ENCODE measurements at places on chromosomes 11 and 22.

DNA sequence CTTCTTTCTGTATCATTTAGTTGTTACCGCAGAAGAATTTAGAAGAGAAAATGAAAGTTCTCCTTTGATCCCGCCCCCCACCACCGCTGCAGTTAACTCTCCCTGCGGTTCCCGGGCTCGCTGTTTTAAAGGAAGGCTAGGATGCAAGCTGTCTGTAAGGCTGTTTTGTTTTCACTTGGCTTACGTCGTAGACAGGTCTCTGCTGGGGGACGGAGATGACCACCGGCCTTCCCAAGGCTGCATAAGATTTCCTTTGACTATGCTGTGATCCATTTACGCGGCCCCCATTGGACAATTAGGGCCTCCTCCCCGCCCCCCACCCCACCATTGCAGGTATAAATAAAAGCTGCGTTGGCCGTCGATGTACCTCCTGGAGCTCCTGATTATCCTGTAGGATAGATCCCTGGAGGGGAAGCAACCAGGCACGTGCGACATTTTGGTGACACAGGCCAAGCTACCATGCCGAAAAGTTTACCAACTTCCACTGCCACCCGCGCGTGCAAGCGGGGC lies 1.4 kb upstream of the CPT1A start:
- no peak for DNase-seq

GRCh38 chr11:119513131-119513805 lies 90.3 kb upstream of the THY1 start:
- no peak for DNase-seq

GRCh38 chr22:28247667-28248363 lies 328.8 kb upstream of the PITPNB start:
- DNase-seq, result no peak

- DNase-seq, result no peak
These were observed 9.6 kb downstream of the P2RY2 start for GRCh38 chr11:73227571-73228211.

DNA sequence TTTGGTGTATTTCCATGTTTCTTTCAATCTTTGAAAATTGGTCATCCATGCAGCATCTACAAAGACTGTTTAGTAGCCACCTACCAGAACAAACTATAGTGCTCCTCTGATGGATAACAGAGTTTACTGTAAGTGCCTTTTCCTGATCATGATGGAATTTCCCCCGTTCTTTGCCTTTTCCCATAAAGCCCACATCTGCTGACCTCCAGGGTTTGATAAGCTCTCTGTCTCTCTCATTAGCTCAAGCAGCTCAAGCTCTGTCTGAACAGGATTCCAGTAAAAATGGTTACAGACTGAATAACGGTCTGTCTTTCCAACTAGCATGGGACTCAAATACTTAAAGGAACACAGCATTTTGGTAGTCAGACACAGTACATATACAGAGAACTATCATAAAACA lies 308.4 kb upstream of the SORL1-AS1 start:
- no peak for DNase-seq

- no peak for DNase-seq
These were observed 265.1 kb downstream of the FAM76B start for GRCh38 chr11:95524314-95525036.
